ENCODE measurements at places on chromosomes 4 and X. TPM values are rescaled to one million over a fixed set of nuclear protein-coding genes. Genes with fewer than 3 reads are reported as not detected.

The NDUFB11 gene
- 58.5 TPM for total RNA-seq

The ERCC6L gene
- total RNA-seq, result 1.5 TPM

The PCSK1N gene
- 3.9 TPM for total RNA-seq

The ATP8A1 gene
- 60.9 TPM for total RNA-seq

DNA sequence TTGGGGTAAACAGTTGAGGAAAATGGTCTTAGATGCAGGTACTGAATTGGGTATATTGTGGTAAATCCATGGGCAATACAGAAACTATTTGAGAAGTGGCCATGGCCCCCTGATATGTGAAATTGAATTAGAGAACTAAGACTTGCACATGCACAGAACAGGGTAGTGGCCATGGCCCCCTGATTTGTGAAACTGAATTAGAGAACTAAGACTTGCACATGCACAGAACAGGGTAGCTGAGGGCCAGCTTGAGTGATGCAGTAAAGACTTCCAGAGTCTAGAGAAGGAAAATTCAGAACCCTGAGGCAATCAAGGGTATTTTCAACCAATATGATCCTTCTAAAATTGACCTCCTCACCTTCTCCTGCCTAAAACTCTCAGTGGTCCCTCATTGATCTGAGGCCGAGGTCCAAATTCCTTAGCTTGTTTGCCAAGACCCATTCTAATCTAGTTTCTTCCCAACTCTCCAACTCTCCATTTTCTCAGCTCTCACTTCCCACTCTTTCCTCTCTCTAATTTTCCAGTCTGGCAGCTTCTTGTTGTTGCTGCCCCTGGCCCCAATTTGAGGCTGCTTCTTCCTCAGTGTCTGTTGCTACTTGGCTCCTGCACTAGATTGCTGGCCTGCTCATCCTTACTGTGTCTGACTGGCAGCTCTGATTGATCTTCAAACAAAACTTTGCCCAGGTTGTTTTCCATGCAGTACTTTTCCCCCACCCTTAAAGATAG lies 72.4 kb downstream of the FRAS1 start:
- H3K36me3 ChIP-seq, result no peaks in the 10 kb centered on the region
- no peak for DNase-seq
- H3K4me3 ChIP-seq, result no peak overlapping the region
- H3K27me3 ChIP-seq, result no peaks in the 10 kb centered on the region
- H3K4me1 ChIP-seq, result no peaks in the 10 kb centered on the region

DNA sequence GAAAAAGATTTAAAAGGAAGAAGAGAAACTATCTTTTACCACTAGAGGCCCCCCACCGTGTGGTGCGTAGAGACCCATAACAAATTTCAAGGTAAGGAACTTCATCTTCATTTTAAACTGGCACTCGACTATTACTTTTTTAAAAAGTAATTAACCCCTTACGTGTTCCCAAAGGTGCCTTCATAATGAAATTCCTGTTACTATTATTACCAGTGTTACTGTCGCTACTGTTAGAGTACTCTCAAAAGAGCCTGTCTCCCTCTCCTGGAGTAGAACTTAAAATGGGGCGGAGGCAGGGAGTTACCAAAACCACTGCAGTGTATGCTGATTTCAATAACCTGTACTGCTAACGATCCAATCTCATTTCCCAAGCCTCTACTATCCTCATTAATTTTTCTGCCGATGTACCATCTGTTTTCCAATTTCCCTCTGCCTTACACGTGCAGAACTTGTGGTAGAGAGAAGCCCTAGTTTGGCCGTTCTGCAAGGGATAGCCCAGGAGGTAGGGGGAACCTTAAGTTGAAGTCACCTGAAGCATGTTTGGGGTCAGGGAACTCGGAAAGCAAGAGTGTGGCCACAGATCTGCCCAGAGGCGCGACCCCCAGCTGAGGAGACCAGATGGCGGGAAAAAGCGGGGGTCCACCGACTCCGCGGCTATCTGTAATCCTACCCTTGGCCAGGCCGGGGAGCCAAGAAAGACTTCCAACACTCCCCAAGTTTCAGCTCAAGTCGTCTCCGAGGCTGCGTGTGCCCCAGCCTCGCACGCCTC lies 720 bp upstream of the STK26 start:
- no peak for DNase-seq
- H3K4me3 ChIP-seq, result peak overlapping the region; percentile 42
- H3K4me1 ChIP-seq, result no peaks in the 10 kb centered on the region
- H3K36me3 ChIP-seq, result no peaks in the 10 kb centered on the region
- peaks cover 15% of the 10 kb centered on the region for H3K27me3 ChIP-seq
- H3K27ac ChIP-seq, result no peak overlapping the region

- no peak overlapping the region for H3K27ac ChIP-seq
- H3K36me3 ChIP-seq, result no peaks in the 10 kb centered on the region
- DNase-seq, result no peak
- H3K4me1 ChIP-seq, result no peaks in the 10 kb centered on the region
These were observed 24.3 kb upstream of the TET2 start for GRCh38 chr4:105122350-105122749.

GRCh38 chrX:10172877-10173276 lies 16.1 kb downstream of the CLCN4 start:
- no peaks in the 10 kb centered on the region for H3K36me3 ChIP-seq
- H3K4me1 ChIP-seq, result no peaks in the 10 kb centered on the region
- DNase-seq, result no peak

DNA sequence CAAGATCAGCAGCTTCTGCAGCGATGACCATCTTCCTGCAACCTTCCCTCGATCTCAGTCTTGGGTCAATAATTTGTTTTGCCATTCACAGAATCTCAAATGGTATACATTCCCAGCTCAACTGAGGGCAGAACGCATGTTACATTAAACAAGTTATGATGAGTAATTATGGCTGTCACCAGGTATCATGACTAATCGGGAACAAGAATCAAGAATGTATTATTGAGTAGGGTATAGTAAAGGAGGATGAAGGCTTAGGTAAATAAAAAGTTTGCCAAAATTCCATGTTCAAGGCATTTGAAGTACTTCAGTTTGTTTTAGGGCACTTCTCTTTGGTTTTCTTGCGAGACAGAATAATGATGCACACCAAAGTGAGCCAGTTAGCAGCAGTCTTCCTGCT lies 194.1 kb downstream of the SH2D1A start:
- no peak overlapping the region for H3K27ac ChIP-seq
- no peak for DNase-seq
- no peaks in the 10 kb centered on the region for H3K4me1 ChIP-seq
- H3K4me3 ChIP-seq, result no peak overlapping the region
- H3K36me3 ChIP-seq, result no peaks in the 10 kb centered on the region

GRCh38 chrX:39324233-39324930 lies 523.1 kb downstream of the MID1IP1 start:
- no peaks in the 10 kb centered on the region for H3K27me3 ChIP-seq
- H3K4me1 ChIP-seq, result no peaks in the 10 kb centered on the region
- H3K36me3 ChIP-seq, result no peaks in the 10 kb centered on the region
- no peak for DNase-seq
- H3K27ac ChIP-seq, result no peak overlapping the region
- no peak overlapping the region for H3K4me3 ChIP-seq

GRCh38 chrX:19682712-19683331 lies 167.5 kb upstream of the MAP3K15 start:
- no peak overlapping the region for H3K4me3 ChIP-seq
- no peak for DNase-seq
- no peaks in the 10 kb centered on the region for H3K36me3 ChIP-seq
- peaks cover 29% of the 10 kb centered on the region for H3K4me1 ChIP-seq
- H3K27me3 ChIP-seq, result no peaks in the 10 kb centered on the region

DNA sequence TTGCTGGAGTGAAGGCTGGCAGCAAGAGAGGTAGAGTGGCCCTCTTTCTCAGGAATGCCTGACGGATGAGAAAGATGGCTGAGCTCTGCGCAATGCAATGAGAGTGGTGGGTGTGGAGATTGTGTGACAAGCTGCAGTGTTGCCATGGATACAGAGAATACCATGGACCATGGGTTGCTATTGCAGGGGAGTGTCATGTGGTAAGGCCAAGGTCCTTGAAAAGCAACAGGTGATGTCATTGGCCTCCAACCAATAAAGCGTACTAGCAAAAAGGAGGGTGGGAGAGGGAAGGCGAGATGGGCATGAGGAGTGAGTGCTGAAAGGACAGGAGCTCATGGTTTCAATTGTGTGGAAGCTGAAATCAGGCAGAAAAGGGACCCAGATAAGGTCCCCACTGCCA lies 1.8 kb downstream of the PNMA5 start:
- H3K27me3 ChIP-seq, result no peaks in the 10 kb centered on the region
- no peaks in the 10 kb centered on the region for H3K36me3 ChIP-seq
- no peak for DNase-seq
- H3K4me3 ChIP-seq, result no peak overlapping the region
